ENCODE measurements at places on chromosomes 4 and X.

DNA sequence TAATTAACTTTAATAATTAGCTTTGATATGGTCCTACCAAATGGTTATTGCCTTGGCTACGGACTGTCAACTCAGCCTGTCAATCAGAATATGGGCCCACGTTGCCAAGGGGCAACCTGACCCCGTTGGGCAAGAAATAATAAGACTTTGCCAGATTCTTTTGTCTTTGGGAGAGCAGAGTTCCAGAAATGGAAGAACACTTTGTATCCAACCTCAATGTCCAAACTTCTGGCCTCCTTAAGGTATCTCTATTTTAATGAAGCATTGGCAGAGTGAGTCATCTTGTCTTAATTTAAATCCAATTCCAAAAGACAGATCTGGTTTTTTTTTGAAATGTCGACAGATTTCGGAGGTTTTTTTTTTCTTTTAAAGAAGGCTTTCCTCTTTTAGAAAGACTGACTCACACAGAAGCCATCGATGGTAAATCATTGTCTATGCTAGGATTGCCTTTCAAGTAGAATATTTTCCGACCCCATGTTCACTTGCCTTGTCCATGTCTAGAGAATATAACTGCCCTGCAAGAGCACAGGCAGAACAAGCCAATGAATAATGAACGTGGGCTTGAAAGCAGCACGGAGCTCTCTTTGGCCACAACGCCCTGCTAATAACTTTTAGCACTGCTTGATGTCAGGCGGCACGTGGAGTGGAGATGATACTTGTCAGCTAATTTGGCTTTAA is 190.3 kb upstream of the GATB start:
- DNase-seq: no peak

GRCh38 chrX:87468941-87469340 is 48.7 kb upstream of the KLHL4 start:
- DNase-seq: no peak

DNA sequence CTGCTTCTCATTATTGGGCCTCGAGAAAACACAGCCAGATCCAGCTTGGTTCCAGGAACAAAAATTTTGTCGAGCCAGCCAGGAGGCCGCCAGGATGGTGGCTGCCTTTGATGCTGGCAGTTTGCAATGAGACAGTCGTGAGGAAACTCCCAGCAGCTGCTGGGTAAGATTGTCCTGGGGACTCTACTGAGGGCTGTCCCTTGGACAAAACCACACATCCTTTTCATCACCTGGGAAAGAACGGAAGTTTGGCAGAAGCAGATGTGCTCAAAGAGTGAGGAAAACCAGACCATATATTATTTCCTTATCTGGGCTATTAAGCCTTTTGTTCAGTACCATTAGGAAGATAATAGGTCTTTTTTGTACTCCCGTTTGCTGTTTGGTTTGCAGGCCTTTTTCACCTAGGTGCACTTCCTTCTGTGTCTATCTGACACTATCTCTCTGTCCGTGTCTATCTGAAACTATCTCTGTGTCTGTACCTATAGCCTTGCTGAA is 13.4 kb upstream of the PAPSS1 start:
- peak; percentile 21 for DNase-seq

- DNase-seq: no peak
Observed at GRCh38 chrX:47129899-47130358, 14.6 kb downstream of the NDUFB11 start.

DNA sequence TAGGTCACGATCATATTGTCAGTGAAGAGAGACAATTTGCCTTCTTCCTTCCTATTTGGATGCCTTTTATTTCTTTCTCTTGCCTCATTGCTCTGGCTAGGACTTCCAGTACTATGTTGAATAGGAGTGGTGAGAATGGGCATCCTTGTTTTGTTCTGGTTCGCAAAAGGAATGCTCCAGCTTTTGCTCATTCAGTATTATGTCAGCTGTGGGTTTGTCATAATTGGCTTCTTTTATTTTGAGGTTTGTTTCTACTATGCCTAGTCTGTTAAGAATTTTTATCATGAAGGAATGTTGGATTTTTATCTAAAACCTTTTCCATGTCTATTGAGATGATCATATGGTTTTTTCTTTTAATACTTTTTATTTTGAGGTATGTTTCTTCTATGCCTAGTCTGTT is 152.3 kb upstream of the MAD2L1 start:
- no peak for DNase-seq

- DNase-seq: no peak
Observed at GRCh38 chrX:153924149-153924861, 1.8 kb downstream of the ARHGAP4 start.

DNA sequence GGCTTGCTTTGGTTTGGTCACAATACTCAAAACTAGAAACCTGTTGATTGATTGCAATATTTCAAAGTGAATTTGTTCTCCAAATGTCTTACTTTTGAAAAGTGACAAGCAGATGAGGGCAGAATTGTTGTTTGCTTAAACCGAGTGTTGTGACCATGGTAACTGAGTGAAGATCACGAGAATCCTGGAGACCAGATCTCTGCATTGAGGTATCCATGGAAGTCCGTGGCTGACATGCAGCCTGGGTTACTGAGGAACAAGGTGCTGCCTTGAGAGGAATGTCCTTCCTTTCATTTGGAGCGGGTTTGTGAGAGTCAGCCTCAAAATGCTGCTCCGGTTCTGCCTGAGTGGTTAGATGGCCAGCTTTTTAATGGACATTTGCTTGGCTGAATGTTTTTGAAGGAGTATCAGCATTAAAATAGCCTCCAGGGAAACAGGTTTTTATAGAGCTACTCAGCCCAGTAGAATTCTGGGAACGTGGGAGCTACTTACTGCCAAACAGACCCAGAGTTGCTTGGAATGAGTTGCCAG is 31.3 kb downstream of the NYX start:
- DNase-seq: no peak

- DNase-seq: no peak
Observed at GRCh38 chr4:25888781-25889180, 25.2 kb upstream of the SMIM20 start.

- DNase-seq: no peak
Observed at GRCh38 chr4:184649971-184650855, 675 bp downstream of the PRIMPOL start.

- no peak for DNase-seq
Observed at GRCh38 chr4:75678965-75679364, 5.8 kb upstream of the G3BP2 start.
